ENCODE measurements at places on chromosomes 16 and 17. TPM values are rescaled to one million over a fixed set of nuclear protein-coding genes. Genes with fewer than 3 reads are reported as not detected.

Gene KCNG4
- total RNA-seq, result not detected

Gene MT4
- total RNA-seq, result not detected

Gene ARHGDIG
- not detected for total RNA-seq

Gene STH
- not detected for total RNA-seq

Gene CD300LG
- total RNA-seq, result 5.4 TPM

Gene CNGB1
- not detected for total RNA-seq

Gene TBC1D28
- total RNA-seq, result not detected

Gene MPV17L
- total RNA-seq, result 0.26 TPM

Gene SPNS3
- 0.18 TPM for total RNA-seq

Gene TNK1
- total RNA-seq, result 1.7 TPM

GRCh38 chr16:12778726-12779125 lies 25.0 kb downstream of the CPPED1 start:
- H3K36me3 ChIP-seq, result peaks cover 8% of the 10 kb centered on the region
- H3K4me1 ChIP-seq, result no peaks in the 10 kb centered on the region
- DNase-seq, result no peak
- no peak overlapping the region for H3K4me3 ChIP-seq
- H3K27me3 ChIP-seq, result no peaks in the 10 kb centered on the region

DNA sequence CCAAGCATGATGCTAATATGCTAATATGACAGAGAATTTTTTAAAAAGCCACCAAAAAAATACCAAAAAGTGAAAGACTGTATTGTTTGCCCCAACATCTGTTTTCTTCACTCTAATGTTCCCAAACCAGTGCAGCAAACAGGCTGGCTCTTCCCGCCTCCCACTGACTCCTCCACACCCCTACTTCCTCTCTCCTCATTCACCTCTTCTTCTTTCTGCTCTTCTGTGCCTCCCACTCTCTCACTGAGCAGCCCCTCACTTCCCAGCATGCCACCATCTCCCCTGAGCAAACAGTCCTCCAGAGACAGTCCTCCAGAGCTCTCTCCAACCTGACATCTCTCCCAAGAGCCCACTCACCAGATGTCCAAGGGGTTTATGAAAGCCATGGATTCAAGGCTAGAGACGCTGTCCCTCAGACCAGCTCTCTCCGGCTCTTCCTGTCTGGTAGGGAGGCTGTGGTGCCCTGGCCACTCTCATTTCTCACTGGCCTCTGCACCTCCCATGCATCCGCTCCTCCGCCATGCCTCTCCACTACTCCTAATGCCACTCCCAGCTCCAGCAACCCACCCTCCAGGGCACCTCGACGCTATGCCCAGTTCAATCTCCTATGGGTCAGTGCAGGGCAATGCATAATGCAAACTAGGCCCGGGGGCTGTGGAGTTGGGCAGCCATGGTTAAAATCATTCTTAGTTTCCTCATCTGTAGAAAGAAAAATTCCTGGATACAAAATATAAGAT lies 52.9 kb downstream of the ANKRD11 start:
- H3K27me3 ChIP-seq, result peaks cover 20% of the 10 kb centered on the region
- DNase-seq, result no peak
- peaks cover 57% of the 10 kb centered on the region for H3K4me1 ChIP-seq
- peak overlapping the region; percentile 32 for H3K27ac ChIP-seq
- no peak overlapping the region for H3K4me3 ChIP-seq
- peaks cover 18% of the 10 kb centered on the region for H3K36me3 ChIP-seq

- no peak overlapping the region for H3K27ac ChIP-seq
- no peak for DNase-seq
- H3K4me1 ChIP-seq, result no peaks in the 10 kb centered on the region
- H3K27me3 ChIP-seq, result no peaks in the 10 kb centered on the region
- no peaks in the 10 kb centered on the region for H3K36me3 ChIP-seq
Measured at GRCh38 chr17:36004594-36005108, 3.3 kb upstream of the CCL15 start.

GRCh38 chr16:16059895-16060590 lies 110.6 kb downstream of the ABCC1 start:
- peaks cover 16% of the 10 kb centered on the region for H3K36me3 ChIP-seq
- no peak overlapping the region for H3K4me3 ChIP-seq
- H3K27me3 ChIP-seq, result peaks cover 2% of the 10 kb centered on the region
- DNase-seq, result no peak
- H3K4me1 ChIP-seq, result no peaks in the 10 kb centered on the region
- no peak overlapping the region for H3K27ac ChIP-seq

DNA sequence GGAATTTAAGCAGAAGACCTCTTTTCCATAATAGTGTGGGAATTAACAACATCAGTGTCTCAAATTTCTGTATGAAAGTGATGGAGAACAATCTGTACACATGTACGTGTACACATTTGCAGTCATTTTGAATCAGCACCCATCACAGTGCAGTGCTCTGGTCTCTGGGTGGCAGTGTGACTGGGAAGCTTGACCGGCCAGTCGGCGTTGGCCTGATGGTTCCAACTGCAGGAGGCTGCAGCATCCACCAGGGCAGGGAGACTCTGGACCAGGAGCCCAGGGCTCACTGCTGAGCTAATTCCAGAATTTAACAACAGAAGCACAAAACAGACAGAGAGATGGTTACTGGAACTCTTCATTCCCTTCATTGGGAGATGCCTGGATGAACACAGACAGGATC lies 17.9 kb downstream of the ZC3H18 start:
- H3K4me3 ChIP-seq, result no peak overlapping the region
- peaks cover 39% of the 10 kb centered on the region for H3K36me3 ChIP-seq
- H3K27me3 ChIP-seq, result peaks cover 4% of the 10 kb centered on the region
- H3K4me1 ChIP-seq, result no peaks in the 10 kb centered on the region

GRCh38 chr17:39659279-39660010 lies 5.7 kb upstream of the TCAP start:
- peaks cover 7% of the 10 kb centered on the region for H3K4me1 ChIP-seq
- no peak for DNase-seq
- no peak overlapping the region for H3K4me3 ChIP-seq
- peaks cover 8% of the 10 kb centered on the region for H3K27me3 ChIP-seq
- peaks cover 12% of the 10 kb centered on the region for H3K36me3 ChIP-seq
- H3K27ac ChIP-seq, result no peak overlapping the region

DNA sequence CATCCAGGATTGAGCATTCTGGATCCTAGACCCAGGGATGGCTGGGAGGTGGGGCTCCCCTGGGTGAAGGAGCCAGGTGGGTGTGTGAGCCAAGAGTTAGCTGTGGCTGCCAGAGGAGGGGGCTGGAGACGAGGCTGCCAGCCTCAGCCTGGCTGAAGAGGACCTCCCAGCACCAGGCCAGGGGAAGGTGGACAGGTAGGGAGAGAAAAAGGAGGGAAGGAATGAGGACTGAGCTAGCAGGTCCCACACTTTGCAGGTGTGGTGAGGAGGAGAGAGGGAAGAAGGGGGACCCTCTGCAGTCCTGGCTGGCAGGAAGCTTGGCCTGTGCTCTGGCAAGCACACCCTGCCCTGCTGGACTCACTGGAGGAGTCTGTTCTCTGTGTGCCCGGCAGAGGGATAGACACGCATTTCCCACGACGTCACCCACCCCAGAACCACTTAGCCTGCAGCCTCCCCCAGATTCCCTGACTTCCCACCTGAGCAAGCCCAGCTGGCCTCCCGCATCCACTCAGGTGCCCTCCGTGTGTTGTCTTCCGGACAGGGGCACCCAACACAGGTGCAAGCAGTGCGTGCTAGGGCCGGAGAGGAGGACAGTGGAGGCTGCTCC lies 42.0 kb downstream of the SOCS3 start:
- no peak overlapping the region for H3K4me3 ChIP-seq
- peaks cover 26% of the 10 kb centered on the region for H3K4me1 ChIP-seq
- no peaks in the 10 kb centered on the region for H3K36me3 ChIP-seq
- no peak for DNase-seq
- H3K27me3 ChIP-seq, result peaks cover 20% of the 10 kb centered on the region
- H3K27ac ChIP-seq, result no peak overlapping the region

- H3K36me3 ChIP-seq, result no peaks in the 10 kb centered on the region
- DNase-seq, result no peak
- H3K27ac ChIP-seq, result no peak overlapping the region
- no peaks in the 10 kb centered on the region for H3K4me1 ChIP-seq
- no peaks in the 10 kb centered on the region for H3K27me3 ChIP-seq
- H3K4me3 ChIP-seq, result no peak overlapping the region
Measured at GRCh38 chr17:44636562-44636961, 19.7 kb upstream of the MEIOC start.

DNA sequence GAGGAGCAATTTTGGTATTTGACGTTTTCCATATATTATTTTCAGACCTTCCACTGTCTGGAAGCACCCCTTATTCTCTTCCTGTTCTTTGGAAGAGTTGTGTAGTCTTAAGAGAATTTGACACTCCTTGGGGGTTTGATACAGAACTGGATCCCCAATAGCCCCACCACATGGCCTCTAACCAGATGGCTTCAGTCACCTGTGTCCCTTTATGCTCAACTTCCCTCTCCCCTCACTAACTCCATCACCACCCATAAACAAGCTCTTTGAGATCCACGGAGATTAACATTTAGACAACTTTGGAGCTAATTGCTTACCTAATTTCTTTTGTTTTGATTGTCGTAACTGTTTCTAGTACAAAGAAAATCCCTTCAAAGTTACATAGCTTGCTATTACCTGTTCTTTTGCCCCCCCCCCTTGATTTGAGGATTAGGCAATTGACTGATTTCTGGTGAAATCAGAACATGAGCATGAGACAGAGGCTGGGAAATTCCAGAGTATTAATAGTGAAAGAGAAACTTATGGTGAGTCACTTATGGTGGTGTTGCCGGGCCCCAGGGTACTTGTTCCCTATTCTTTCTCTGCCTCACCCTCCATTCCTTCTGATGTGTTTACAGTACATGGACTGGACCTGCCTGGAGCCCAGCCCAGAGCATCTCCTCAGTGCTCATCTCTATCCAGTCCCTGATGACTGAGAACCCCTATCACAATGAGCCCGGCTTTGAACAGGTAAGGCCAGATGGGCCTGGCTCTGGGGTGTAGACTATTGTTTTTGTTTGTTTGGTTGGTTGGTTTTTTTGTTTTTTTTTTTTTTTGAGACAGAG lies 7.5 kb downstream of the UBE2Z start:
- H3K4me1 ChIP-seq, result peaks cover 9% of the 10 kb centered on the region
- DNase-seq, result no peak
- peaks cover 1% of the 10 kb centered on the region for H3K27me3 ChIP-seq
- H3K36me3 ChIP-seq, result peaks cover 40% of the 10 kb centered on the region
- H3K27ac ChIP-seq, result no peak overlapping the region

GRCh38 chr16:75323198-75323597 lies 71.8 kb upstream of the BCAR1 start:
- H3K27me3 ChIP-seq, result peaks cover 5% of the 10 kb centered on the region
- H3K4me1 ChIP-seq, result peaks cover 43% of the 10 kb centered on the region
- peaks cover 7% of the 10 kb centered on the region for H3K36me3 ChIP-seq
- H3K27ac ChIP-seq, result no peak overlapping the region

DNA sequence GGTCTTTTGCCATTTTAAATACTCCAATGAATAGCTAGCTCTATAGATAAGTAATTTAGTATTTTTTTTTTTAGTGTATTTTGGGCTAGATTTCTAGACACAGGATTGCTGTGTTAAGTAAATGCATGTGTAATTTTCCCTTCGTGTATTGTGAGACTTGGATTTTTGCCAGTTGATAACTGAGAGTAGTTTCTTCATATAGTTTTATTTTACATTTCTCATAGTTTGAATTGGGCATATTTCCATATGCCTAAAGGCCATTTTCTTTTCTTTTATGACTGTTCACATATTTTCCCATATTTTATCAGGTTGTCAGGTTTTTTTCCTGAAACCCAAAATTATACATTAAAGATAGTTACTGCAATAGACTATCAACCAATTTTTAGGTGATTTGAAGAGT lies 59.4 kb downstream of the BPTF start:
- DNase-seq, result no peak
- H3K4me1 ChIP-seq, result no peaks in the 10 kb centered on the region
- no peak overlapping the region for H3K4me3 ChIP-seq
- H3K27ac ChIP-seq, result no peak overlapping the region
- H3K27me3 ChIP-seq, result no peaks in the 10 kb centered on the region

DNA sequence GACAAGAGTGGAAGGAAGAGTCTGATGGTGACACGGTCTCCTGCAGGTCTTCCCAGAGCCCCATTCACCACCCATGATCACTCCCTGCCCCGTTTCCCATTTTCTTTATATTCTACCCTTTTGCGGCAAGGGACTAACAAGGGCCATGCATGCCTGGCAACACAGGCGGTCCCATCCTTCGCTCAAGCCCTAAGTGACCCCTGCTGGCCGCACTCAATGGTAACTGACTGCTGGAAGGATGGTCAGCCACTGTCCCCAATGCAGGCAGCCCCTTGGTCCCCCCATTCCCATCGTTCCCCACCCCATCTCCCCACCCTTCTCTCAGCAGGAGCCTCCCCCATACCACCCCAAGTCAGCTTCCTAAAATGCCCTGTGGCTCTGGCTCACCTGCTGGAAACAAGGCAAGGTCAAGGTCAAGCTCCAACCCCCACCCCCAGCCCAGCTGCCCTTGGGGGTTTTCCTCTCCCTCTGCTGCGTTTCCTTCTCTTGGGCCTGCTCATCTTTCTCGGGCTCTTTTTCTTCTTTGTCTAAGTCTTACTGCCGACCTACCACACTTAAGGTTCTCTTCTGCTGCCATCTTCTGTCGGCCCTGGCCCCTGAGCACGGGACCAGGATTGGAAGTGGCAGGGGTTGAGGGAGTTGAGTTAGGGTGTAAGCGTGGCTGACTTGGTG lies 116.0 kb downstream of the RPTOR start:
- peaks cover 5% of the 10 kb centered on the region for H3K27me3 ChIP-seq
- peaks cover 11% of the 10 kb centered on the region for H3K36me3 ChIP-seq
- H3K4me1 ChIP-seq, result peaks cover 10% of the 10 kb centered on the region
